Pulmonary artery endothelial cell (primary cell): ENCODE measurements at places on chromosomes 4 and X. TPM values are rescaled to one million over a fixed set of nuclear protein-coding genes. Genes with fewer than 3 reads are reported as not detected.

Gene TMEM271
- not detected in 2 replicates for total RNA-seq

Gene SLBP
- total RNA-seq = 83.0 and 86.7 TPM in 2 replicates

Gene PPP4R3C
- total RNA-seq = not detected in 2 replicates

GRCh38 chr4:164203476-164203875, 550.5 kb upstream of the SMIM31 start:
- DNase-seq = no peak

DNA sequence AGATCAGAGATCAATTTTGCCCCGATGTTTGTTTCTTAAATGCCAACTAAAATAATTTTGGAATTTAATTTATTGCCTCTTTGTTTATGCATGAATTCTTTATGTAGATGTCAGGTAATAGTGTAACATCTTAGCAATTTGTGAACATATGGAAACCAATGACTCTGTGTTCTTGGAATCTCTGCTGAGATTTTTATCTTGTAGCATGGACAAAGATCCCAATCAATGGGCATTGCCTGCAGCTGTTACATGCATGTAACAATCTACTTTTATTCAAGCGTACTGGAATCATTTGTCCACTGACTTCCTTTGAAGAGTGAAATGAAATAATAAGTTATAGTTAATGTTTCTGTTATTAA, 61.6 kb upstream of the ARSJ start:
- no peak for DNase-seq

GRCh38 chr4:114601304-114602052, 2.9 kb downstream of the UGT8 start:
- no peak for DNase-seq

- no peak for DNase-seq
These were observed 36.4 kb downstream of the TMEM150C start for GRCh38 chr4:82525307-82525911.

- DNase-seq = no peak
These were observed 558.2 kb downstream of the ZNF674 start for GRCh38 chrX:45986971-45987370.

- DNase-seq = peak; percentile 93
These were observed 16.8 kb downstream of the POLR2B start for GRCh38 chr4:56995525-56995924.

- no peak for DNase-seq
These were observed 694.0 kb downstream of the KCTD8 start for GRCh38 chr4:43754566-43754965.
